B cell (primary cell): ENCODE measurements at places on chromosomes 5 and 9.

DNA sequence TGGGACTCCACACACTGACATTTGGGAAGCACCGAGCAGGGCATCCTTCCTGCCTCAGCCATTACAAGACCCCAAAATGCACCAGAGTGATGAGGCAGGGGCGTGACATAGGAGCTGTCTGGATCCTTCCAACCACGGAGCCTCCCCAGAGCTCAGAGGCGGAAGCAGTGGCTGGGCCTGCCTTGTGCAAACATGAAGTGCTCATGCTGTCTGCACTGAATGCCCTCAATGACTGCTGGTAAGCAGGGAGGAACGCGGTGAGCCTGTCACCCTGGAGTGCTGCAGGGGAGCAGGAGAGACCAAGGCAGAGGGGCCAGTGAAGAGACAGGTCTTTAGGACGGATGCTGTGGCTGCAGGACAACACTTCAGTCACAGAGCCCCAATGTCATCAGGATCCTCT lies 60.2 kb upstream of the HRH2 start:
- DNase-seq, result no peak

DNA sequence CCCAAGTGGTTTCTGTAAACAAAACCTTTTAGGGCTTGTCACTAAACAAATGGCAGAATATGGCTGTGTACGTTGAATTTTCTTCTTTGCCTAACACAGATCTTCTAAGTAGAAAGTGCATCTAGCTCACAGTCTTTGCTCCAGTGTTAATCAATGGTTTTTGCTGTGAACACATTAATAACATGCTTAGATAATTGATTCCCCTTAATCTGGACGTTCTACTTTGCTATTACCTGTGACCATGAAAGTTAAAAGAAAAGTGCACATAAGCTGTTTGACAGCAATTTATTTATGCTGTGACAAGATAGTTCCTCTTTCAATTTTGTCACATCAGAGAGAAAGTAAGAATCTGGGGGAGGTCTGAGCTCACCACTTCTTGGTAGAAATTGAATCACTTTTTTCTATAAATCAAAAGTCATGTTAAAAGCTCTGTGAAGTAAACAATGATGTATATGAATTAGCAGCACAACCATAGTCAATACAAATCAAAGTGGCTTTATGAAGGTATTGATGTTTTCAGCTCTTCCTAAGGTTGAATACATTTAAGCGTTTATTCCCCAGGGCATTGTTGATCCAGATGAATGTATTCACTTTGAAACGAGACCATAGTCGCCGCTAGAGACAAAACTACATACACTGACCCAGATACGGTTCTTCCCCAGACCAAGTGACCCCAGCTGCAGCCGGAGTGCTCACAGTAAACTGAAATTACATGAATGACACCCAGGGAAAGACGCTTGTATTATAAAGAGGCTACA lies 174.6 kb upstream of the ZNF608 start:
- DNase-seq, result peak; percentile 77

GRCh38 chr9:91086657-91087461 lies 274.9 kb downstream of the AUH start:
- DNase-seq, result no peak

DNA sequence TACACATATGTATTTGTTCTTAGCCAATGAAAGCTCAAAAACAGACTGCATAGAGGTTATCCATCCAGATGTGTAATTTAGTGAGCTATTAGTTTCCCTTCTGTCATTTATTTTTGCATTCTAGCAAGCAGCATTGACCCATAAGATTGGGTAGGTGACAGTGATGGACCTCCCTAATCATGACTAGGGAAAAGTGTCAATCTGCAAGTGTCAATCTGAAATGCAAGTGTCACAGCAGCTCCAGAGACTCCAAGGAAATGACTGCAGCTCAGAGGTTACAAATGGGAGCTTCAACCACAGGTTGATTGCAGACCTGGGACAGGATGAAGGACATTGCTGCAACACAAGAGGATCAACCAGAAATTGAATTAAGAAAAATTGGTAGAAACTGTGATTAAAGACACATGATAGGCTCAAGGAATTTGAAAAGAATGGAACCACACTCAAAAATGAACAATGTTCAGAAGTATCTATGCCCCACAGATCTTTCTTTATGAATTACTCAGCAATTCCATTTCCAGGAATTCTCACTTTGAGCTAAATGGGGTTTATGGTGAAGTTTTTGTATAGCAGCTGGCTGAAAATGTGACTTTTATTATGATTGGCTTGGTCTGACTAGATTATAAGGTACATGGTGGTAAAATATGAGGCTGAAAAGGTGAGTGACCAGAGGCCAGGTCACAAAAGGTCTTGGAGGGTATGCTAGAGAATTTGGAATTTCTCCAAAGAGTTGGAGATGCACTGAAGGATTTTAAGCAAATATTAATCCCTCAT lies 59.6 kb upstream of the HTR4 start:
- DNase-seq, result no peak

- DNase-seq, result no peak
These were observed 32.8 kb upstream of the CCNG1 start for GRCh38 chr5:163404364-163405173.

DNA sequence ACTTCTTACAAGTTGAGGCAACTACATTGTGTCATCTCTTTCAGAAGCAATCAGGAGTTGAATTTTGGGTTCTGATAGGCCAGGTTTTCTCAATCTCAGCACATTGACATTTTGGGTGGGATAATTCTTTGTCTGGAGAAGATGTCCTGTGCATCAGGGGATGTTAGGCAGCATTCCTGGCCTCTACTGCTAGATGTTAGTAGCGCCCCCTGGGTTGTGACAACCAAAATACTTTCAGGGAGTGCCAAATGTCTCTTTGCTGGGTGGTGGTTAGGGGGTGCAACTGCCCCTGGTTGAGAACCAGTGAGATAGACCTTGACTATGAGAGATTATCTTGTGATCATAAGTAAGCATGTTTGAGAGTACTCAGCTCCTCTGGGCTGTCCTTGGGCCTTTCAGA lies 164.3 kb upstream of the KLF9 start:
- DNase-seq, result no peak

- no peak for DNase-seq
These were observed 8.2 kb downstream of the PDLIM7 start for GRCh38 chr5:177489119-177489716.

- DNase-seq, result no peak
These were observed 849.2 kb downstream of the TAF11L14 start for GRCh38 chr5:18483451-18483850.

- DNase-seq, result no peak
These were observed 1556.8 kb downstream of the EFNA5 start for GRCh38 chr5:106113922-106114321.

DNA sequence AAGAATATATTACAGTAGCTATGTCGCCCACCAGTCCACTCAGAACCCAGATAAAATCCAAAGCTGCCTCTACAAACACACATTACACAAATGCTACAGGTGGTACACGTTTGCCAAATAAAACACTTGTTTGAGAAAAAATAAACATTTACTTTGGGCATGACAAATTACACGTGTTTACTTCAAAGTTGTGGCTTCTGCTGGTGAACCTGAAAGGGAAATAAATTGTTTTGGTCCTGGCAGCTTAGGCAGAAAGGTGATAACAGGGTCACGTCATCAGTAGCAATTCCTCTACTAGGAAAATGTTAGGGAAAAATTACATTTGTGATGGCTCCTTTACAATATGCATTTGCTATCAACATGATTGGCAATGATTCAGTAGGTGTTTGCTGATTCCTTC lies 497.3 kb upstream of the WWC1 start:
- no peak for DNase-seq

DNA sequence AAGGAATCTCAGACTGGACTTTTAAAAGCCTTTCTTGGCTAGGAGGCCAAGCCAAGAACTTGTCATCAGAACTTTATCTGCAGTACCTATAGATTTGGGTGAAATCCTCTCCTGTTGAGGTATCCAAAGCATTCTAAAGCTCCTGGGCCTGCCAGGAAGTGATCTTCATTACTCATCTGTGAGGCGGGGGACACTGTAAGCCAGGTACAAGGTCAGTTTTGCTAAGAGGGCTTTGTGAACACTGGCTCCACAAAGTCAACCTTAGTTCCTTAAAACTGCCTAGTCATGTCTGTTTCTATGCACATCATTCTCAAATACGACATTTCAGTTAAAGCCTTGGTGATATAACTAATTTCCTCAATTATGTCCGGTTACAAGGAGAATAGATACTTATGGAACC lies 236.7 kb downstream of the PIK3R1 start:
- DNase-seq, result no peak

DNA sequence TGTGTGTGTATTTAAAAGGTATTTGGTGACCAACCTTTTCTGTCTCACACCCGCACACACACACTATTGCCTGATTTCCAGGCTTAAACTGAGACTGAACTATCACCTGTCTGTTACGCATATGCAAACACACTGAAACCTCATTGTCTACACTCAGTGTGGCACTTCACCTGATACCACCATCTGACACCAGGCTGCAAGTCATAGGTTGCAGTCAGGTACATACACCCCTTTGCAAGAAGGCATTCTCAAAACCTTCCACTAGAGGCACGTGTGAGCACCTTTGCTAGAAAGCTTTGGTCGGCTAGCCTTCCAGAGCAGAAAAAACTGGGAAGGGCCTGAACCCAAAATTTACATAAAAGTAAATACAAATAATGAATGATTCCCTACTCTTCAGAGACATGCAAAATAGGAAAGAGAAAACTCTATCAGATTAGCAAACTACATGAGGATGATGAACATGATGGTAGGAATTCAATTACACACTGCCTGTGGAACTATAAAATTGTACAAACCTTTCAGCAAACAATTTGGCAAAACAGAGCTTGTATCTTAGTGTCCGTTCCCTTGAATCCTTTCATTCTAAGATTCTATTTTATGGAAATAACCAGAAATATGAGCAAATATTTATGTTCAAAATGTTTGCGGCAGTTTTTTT lies 5.9 kb upstream of the FOXD1 start:
- peak; percentile 62 for DNase-seq

GRCh38 chr9:120378680-120379079 lies 201.3 kb downstream of the CDK5RAP2 start:
- DNase-seq, result no peak

- DNase-seq, result no peak
These were observed 431.6 kb downstream of the SH3GL2 start for GRCh38 chr9:18010492-18010891.

DNA sequence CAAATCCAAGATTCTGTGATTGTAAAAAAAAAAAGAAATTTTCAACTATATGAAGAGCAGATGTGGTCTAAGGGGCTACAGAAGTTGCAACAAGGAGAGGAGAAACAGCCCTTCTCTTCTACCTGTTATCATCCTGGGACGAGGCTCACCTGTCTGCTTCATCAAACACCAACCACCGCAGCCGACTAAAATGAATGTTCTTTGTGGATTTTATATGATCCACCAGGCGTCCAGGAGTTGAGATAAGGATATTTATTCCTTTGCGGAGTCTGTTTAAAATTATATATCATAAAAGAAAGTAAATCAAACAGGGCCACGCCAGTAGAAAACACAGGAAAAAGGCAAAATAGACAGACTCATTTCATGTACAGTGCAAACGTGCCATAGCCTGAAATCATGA lies 21.5 kb downstream of the DDX31 start:
- DNase-seq, result no peak

DNA sequence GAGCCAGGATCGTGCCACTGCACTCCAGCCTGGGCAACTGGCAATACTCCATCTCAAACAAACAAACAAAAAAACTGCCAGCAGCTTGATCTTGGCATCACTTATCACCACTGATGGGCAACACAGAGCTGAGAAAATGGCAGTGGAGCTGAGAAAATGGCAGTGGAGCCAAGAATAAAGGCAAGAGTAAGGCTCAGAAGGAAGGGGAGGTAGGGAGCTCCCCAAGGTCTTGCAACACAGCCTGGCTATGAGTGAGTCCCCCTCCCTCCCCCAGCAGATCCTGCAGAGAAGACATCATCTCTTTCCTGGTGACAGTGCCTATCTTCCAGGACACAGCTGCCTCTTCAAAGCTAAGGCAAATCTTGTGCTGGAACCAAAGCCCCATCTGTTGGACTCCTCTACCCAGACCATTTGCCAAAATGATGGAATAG lies 70.3 kb downstream of the UGCG start:
- no peak for DNase-seq
